ENCODE measurements at places on chromosomes 16 and 17.

DNA sequence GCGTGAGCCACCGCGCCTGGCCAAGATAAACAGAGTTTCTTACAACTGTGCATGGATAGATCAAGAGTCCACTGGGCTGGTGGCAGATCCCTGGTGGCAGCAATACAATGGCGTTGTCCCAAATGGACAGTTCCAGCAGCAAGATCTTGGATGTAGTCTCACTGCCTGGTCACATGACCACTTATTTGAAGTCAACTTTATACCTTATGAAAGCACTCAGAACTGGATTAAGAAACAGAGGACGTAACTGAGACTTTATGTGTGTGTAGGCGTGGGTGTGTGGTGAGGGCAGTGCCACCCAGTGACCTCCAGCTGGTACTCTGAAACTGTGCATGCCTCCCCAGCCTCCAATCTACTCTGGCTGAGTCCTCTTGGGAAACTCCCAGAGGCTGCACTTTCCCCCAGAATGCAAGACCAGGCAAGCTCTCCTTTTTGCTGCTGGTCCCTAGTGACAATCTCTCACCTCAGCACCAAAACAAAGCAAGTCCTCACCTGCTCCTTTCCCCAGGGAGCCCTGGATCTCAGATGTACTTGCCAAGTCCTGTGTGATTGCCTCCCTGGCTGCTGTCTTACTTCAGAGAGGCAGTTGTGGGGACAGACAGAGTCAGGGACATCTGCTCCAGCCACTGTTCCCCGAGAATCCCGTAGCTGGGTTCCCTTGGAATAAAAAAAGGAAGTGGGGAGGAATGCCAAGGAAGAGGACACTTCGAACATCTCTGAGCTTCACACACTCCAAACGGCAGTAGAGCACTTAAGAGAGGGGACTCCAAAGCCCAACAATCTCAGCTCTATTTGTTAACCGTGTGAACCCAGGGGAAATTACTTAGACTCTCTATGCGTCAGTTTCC, 11.7 kb upstream of the ST6GALNAC2 start:
- DNase-seq = no peak

- DNase-seq = no peak
These were observed 15.3 kb upstream of the TNS4 start for GRCh38 chr17:40516581-40517285.

GRCh38 chr16:75130150-75130771, 13.7 kb upstream of the LDHD start:
- DNase-seq = no peak

DNA sequence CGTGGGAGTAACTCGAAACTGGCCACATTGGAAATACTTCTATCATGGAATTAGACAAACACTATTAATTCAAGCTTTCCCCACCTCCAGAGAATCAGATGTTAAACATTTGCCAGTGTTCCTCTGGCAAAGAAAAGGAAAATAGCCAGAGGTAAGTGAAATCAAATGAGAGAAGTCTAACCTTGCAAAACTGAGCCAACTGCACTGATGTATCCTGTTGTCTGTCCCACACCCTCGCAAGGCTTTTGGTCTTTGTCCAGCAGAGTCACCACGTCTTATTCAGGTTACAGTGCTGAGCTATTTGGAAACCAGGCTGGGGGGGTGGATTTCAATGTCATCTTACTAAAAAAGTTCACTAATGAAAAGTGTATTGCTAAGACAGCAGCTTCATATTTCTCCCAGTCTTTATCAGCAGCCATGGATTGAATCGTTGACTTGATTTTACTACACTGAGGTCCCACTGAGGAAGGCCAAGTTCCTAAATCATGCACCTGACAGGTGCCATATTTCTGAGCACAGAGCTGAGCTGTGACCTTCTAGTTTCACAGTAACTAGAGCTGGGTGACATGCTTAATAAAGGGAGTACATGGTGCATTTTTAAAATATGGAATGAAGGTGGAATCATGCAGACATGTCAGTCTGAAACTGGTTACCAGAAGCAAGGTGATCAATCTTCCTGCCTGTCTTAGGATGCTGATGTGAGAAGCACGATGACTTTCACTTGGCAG, 85.2 kb upstream of the HSBP1 start:
- no peak for DNase-seq

DNA sequence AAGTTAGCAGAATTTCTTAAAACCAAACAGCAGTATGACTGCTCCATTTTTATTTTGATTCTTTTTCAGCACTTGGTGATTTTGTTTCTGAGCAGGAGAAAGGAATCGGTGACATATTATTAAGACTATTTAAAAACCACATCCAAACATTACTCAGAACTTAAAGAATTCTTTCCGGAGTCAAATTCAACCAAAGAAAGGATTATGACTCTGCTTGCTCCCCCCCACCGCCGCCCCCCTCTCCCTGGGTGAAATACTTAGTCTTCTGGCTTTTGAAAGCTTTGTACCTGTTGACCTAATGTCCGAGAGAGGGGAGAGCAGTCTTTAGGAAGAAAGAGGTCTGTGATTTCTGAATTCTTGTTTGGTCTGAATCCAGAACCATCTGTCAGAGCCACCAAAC, 17.9 kb upstream of the COL1A1 start:
- no peak for DNase-seq

GRCh38 chr17:14196377-14196997, 40.2 kb downstream of the CDRT15 start:
- no peak for DNase-seq

DNA sequence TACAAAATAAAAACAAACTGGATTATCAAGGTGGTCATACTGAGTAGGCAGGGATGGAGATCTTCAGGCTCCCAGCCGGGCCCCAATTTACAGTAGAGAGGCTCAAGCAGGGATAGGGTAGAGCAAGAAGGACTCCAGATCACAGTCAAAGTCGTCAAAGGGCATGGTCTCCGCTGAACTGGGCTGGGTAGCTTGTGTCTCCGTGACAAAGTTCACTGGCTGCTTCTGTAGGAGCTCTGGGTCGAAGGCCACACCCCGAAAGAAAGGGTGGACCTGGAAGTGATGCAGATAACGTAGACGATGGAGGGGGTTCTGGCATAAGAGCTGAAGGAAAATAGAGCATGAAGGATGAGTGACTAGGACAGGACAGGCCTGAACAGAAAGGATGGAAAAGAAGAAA, 3.6 kb downstream of the RSKR start:
- no peak for DNase-seq

- DNase-seq = no peak
These were observed 143.8 kb downstream of the C16orf95 start for GRCh38 chr16:87173294-87173893.

Data from SIG-M5 (cell line).